Stimulated activated CD8-positive, alpha-beta memory T cell treated with anti-CD3 and anti-CD28 coated beads, Interleukin-7, amount 100 ng/mL, for 1 hour (primary cell): ENCODE measurements at places on chromosomes 2 and 18.

GRCh38 chr18:51559902-51560287, 362.4 kb upstream of the MEX3C start:
- DNase-seq, result no peak

DNA sequence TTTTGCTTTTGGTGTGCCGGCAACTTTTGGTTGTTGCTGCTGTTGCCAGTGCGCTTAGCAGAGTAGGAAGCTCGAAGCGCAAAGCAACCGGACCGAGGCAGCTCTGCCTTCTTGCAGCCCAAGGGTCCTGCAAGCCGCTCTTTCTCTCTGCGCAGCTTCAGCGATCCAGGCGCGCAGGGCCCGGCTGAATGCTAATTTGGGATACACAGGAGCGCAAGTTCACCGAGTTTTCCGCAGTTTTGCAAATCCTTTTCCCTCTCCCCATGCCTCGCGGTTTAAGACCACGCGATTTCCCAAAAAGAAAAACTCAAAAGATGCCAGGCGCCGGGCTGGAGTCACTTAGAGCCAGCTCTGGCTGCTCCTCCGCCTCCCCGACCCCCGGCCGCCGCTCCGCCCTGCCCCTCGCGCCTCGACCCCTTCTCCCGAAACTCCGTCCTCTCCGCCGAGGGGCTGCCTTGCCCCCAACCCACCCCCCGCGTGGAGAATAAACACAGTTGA, 13.5 kb upstream of the SIX3 start:
- no peak for DNase-seq

- no peak for DNase-seq
Measured at GRCh38 chr2:8132879-8133278, 549.0 kb upstream of the ID2 start.

GRCh38 chr2:142037744-142038143, 93.1 kb downstream of the LRP1B start:
- DNase-seq, result no peak

GRCh38 chr2:42835577-42836371, 43.4 kb upstream of the HAAO start:
- no peak for DNase-seq

GRCh38 chr18:11664286-11664685, 24.8 kb upstream of the GNAL start:
- no peak for DNase-seq
